Neuronal stem cell (in vitro differentiated cells): ENCODE measurements at places on chromosomes 7 and 10.

DNA sequence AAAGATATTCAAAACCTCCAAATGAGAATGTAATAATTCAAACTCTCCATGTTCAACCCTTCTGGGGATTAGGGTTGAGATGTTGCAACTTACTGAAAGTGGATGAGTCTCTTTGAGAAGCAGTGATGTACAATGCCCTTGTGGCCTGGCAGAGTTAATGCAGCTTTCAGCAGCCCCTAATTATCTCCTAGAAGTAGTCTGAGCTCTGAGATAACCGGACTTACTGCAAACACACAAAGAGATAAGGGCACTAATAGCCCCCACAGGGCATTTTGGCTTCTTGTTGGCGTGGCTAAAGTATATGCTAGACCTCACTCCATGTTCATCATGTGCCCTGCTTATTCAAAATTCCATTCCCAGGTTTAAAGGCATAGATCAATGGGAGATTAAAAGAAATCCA, 404.7 kb downstream of the NEBL start:
- no peak for DNase-seq

- DNase-seq, result no peak
Measured at GRCh38 chr7:71339924-71340323, 208.0 kb downstream of the GALNT17 start.

DNA sequence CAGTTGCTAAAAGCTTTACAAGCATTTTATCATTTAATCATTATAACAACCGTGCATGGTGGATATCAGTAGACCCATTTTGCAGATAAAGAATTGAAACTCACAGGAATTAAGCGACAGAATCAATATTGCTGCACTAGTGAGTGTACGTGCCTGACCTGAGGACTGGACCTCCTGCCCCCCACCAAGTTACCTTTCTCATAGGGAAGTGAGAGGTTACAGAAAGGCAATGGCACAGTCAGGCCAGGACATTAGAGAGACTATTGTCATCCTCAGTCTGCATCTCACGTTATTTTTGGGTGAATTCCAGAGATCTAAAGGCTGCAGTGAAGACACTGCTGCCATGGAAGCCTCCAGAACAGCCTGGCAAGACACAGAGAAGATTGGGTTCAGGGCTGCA, 80.9 kb downstream of the WDFY4 start:
- no peak for DNase-seq

GRCh38 chr10:97124211-97124610, 61.5 kb downstream of the SLIT1 start:
- DNase-seq, result no peak

GRCh38 chr7:115676080-115676479, 354.5 kb downstream of the TFEC start:
- DNase-seq, result peak; percentile 29

GRCh38 chr7:155416646-155417380, 41.1 kb upstream of the EN2 start:
- DNase-seq, result no peak

DNA sequence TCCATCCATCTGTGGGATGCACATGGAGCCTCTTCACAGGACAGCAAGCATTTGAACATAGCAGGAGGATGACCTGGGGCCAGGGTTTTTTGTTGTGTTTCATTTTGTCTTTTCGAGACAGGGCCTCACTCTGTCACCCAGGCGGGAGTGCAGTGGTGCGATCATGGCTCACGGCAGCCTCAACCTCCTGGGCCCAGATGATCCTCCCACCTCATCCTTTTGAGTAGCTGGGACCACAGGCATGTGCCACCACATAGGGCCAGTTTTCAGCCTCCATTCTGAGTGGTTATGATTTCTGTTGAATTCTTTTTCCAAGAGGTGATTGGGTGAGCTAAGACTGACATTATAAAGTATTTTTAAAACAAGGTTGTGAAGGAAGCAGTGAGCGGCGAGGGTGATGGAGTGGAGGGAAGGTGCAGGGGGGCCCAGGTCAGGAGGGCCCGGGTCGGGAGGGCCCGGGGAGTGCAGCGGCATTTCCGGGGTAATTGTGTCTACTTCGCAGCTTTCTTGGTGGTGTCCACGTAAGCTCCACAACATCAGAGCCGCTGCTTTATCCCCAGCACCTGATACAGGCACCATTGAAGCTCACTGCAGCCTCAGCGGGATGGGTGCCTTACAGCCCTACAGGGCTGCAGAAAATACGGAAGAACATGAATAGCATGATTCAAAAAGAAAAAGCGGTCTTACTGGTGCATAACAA, 12.0 kb upstream of the LARP4B start:
- no peak for DNase-seq

- DNase-seq, result no peak
Measured at GRCh38 chr7:50591480-50592438, 26.6 kb upstream of the DDC start.

DNA sequence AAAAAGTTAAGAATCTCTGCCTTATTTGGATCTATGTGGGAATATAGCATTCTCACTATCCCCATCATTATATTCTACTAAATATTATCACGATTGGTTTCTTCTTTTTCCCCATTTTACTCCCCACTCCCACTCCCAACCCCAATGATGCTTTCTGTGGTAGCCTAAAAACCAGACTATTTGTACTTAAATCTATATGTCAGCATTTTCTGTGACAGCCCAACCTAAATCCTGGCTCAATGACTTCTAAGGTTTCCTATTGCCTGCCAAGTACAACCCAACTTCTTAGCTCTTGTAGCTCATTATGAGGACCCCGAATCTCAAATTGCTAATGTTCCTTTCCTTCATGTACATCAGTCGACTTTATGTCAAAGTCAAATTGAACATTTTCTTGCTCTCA, 598.6 kb downstream of the XPNPEP1 start:
- DNase-seq, result no peak

DNA sequence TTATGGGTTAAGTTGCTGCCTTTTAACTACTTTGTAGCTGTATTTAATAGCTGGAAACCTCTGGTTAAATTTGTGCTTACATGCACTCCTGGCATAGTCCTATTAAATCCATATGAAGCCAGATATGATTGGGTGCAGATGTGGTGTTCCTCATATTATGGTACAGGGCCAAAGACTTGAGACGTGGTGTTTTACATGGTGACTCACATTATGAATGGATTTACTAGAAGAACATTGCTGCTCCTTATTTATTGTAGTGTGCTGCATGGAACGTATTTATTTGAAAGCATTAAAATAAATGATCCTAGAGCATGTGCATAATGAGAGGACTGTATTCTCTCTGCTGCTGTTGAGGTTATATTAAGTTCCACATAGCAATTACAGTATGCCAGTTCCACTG, 224.1 kb downstream of the SLC25A13 start:
- no peak for DNase-seq

GRCh38 chr7:135179321-135179925, 8.9 kb upstream of the CYREN start:
- no peak for DNase-seq

DNA sequence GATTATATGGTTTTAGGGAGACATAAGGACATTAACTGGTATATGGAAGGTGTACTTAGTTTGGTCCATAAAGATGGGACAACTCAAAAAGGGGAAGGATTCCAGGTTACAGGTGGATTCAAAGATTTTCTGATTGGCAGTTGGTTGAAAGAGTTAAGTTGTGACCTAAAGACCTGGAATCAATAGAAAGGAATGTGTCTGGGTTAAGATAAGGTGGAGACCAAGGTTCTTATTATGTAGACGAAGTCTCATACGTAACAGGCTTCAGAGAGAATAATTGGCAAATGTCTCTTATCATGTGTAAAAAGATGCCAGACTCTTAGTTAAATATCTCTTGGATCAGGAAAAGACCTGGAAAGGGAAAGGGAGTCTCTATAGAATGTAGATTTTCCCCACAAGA, 1.0 kb upstream of the TRDMT1 start:
- DNase-seq, result no peak

DNA sequence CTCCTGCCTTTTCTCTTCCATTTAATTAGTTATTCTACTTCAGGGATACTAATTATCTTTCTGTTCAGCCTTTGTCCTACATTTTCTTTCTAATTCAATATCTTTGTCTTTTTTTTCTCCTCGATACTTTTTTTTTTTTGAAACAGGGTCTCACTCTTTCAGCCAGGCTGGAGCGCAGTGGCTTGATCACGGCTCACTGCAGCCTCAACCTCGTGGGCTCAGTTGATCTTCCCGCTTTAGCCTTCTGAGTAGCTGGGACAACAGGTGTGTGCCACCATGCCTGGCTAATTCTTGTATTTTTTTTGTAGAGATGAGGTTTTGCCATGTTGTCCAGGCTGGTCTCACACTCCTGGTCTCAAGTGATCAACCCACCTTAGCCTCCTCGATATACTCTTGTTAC, 38.9 kb downstream of the CCSER2 start:
- no peak for DNase-seq
